Heart right ventricle (tissue), 16 donors: ENCODE measurements at places on chromosomes 5 and 9. TPM values are rescaled to one million over a fixed set of nuclear protein-coding genes. Genes with fewer than 3 reads are reported as not detected.

The AHRR gene
- polyA plus RNA-seq: 0.15 TPM

The SPOCK1 gene
- 23.6 TPM for polyA plus RNA-seq

The PIP5K1B gene
- polyA plus RNA-seq: 5.6 TPM

The LRRC19 gene
- polyA plus RNA-seq: not detected

The RLN2 gene
- polyA plus RNA-seq: 0.13 TPM

The FAM169A gene
- polyA plus RNA-seq: 1.2 TPM

The DBH gene
- 0.01 TPM for polyA plus RNA-seq

The SOHLH1 gene
- not detected for polyA plus RNA-seq

The KIF24 gene
- 0.29 TPM for polyA plus RNA-seq

The PCDHA4 gene
- not detected for polyA plus RNA-seq

The EIF4E1B gene
- polyA plus RNA-seq: not detected

The BTNL8 gene
- not detected for polyA plus RNA-seq

The UHRF2 gene
- polyA plus RNA-seq: 9.6 TPM

The MYOT gene
- 6.4 TPM for polyA plus RNA-seq

The SLC23A1 gene
- not detected for polyA plus RNA-seq

The FCN1 gene
- polyA plus RNA-seq: 2.1 TPM

The SLC4A9 gene
- 0.29 TPM for polyA plus RNA-seq

The MAMDC4 gene
- polyA plus RNA-seq: 8.0 TPM

The PLAC8L1 gene
- 0.16 TPM for polyA plus RNA-seq

The IFNA21 gene
- polyA plus RNA-seq: not detected

The DMRT3 gene
- not detected for polyA plus RNA-seq

The HMMR gene
- polyA plus RNA-seq: 0.20 TPM

The PRLR gene
- 0.15 TPM for polyA plus RNA-seq

The CDH9 gene
- not detected for polyA plus RNA-seq

The PRRX2 gene
- 3.0 TPM for polyA plus RNA-seq

The HNRNPA0 gene
- polyA plus RNA-seq: 7.9 TPM

The CTXN3 gene
- not detected for polyA plus RNA-seq

The MRRF gene
- polyA plus RNA-seq: 37.7 TPM

The SPATA6L gene
- polyA plus RNA-seq: 0.95 TPM

The CCL28 gene
- polyA plus RNA-seq: 0.10 TPM

The GPR150 gene
- polyA plus RNA-seq: 0.01 TPM

The PCAT7 gene
- not detected for polyA plus RNA-seq

The WDR70 gene
- 9.2 TPM for polyA plus RNA-seq

The PRR16 gene
- 5.3 TPM for polyA plus RNA-seq

The CDC14B gene
- polyA plus RNA-seq: 5.9 TPM
